ENCODE measurements at places on chromosomes 11 and 22.

GRCh38 chr11:8830641-8831040, 80.3 kb upstream of the AKIP1 start:
- DNase-seq, result no peak

- DNase-seq, result no peak
Measured at GRCh38 chr11:62479631-62480201, 60.9 kb downstream of the SCGB1A1 start.

DNA sequence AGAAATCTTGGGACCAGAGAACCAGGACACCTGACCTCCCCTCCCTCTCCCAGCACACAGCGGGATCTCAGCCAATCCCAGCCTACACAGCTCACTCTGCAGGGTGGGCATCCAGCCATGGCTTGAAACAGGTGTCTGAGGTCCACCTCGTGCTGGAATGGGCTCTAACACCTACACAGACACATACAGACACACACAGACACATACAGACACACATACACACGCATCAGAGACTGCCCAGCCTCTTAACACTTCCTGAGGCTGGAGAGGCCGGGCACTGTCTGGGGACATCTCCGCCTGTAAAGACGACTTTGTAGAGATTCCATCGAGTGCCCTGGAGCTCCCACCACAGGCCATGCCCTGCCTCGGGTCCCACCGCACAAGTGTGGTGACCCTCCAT, 36.7 kb downstream of the CAPN1 start:
- DNase-seq, result no peak

GRCh38 chr11:65574109-65574810, 1.6 kb upstream of the EHBP1L1 start:
- DNase-seq, result peak; percentile 74

GRCh38 chr11:111123463-111124398, 121.8 kb upstream of the POU2AF2 start:
- no peak for DNase-seq

DNA sequence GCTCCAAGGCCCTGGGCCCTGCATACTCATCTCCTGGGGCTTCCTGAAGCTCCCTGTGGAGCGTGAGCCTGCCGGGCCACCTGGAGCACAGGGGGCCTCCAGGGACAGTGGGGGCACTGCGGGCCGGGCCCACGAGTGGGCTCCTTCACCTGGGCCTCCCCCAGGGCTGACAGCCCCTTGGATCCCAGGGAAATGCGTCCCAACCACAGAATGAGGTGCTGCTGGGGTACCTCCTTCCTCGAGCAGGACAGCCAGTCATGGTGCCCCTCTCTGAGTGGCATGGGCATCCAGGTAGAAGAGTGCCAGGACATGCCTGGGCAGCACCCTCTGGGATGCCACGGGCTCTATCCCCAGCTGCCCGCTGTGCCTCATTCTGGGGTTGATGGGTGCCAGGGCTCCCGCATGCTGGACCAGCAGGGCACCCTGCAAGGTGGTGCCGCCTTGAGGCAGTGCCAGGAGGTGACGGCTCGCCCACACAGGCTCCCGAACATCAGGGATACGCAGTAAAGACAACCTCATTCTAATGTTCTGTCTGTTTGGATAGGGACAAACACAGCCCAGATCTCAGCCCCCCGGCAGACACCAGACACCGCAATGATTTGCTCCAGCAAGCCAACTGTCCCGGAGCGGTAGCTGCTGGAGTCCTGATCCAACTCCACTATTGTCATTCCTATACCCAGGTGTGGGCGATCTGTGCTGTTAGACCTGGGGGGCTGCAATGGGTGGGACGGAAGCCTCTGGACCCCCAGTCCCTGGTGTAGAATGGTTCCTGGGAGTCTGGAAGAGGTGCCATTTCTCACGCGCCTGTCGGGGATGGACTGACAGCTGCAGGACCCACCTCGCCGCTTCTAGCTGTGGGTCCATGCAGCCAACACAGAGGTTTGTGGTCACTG, 25.8 kb downstream of the KRTAP5-5 start:
- no peak for DNase-seq

GRCh38 chr11:124669193-124669592, 4.3 kb downstream of the SIAE start:
- peak; percentile 20 for DNase-seq

DNA sequence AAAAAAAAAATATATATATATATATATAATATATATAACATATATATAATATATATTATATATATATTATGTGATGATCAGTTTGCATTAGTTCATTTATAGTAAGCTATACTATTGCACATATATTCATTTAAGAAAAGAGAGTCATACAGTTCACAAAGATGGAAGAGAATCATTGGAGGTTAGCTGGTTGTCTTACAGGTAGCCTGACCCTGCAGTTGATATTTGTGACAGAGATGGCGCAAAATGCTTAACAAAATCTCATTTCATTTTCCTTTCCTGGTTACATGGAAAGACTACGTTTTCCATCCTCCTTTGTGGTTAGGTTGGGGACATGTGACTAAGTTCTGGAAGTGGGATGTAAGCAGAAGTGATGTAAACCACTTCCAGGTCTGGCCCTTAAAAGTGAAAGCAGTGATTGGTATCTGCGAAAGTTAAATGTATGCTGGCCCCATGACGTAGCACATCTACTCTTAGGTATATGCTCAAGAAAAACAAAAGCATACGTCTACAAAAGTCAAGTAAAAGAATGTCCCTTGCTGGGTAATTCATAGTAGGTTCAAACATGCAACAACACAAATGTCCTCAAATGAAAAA, 7.2 kb upstream of the TMEM135 start:
- no peak for DNase-seq

Data from activated T-cell treated with anti-CD3 and anti-CD28 coated beads for 1 hour (primary cell).